ENCODE measurements at places on chromosomes 13 and 19.

DNA sequence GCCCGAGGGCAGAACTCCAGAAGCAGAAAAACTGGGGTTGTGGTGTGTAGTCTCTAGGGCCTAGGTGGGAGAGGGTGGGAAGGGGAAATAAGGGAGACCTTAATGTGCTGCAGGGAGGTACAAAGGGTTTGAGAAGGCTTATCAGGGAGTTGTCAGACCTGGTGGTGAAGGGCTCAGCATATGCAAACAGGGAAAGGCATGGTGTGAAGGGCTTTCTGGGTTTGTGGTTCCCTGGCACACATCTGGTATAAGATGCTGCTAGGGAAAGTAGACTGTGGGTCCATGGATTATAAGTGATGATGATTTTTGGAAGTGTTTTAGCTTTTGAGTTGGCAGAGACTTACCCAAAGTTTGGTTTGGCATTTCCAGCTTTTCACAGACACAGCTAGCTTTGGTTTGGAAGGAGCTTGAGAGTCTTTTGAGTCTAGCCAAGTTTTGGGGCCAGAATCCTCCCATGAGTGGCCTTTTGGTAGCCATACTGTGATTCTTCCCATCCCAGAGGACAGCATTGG lies 2.2 kb downstream of the TRIM28 start:
- no peak for DNase-seq

DNA sequence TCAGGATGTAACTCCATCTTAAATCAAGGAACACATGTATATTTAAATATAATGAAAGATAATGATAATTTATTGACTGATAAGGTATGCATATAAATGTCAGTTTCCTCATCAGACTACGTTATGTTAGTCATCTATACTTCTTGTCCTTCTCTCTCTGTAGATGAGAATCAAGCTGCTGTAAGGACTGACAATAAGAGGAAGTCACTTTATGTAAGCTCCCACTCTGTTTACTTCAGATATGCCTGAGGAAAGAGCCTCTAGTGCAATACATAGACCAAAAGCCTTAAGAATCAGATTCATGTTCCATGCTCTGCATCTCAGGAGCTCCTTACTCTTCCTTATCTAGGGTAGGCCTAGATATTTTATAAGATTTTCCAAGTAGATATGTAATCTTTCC lies 9.6 kb upstream of the SLITRK6 start:
- DNase-seq, result no peak

DNA sequence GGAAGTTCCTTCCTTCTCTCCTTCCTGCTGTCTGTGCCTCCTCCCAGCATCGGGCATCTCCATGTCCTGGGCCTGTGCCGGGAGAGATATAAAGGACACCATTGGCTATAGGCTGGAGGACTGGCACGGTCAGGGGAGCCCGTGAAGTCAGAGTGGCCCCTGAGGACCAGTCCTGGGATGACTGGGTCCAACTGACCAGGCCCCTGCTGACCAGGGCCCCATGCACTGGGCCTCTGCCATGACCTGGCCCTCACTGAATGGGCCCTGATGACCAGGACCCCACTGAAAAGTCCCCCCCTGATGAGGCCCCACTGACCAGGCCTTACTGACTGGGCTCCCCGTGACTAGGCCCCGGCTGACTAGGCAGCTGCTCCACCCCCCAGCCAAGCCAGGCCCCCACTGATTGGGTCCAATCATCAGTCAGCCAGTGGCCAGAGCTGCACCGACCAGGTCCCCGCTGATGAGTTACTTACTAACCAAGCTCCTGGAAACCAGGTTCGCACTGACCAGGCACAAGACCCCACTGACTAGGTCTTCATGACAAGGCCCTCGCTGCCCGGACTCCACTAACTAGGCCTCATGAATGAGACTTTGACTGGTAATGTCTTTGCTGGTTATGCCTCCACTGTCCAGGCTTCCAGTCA lies 20.0 kb upstream of the ZNF14 start:
- DNase-seq, result no peak

GRCh38 chr13:104895521-104895920 lies 1639.9 kb downstream of the EFNB2 start:
- no peak for DNase-seq

GRCh38 chr13:95098916-95099315 lies 202.3 kb downstream of the ABCC4 start:
- no peak for DNase-seq

DNA sequence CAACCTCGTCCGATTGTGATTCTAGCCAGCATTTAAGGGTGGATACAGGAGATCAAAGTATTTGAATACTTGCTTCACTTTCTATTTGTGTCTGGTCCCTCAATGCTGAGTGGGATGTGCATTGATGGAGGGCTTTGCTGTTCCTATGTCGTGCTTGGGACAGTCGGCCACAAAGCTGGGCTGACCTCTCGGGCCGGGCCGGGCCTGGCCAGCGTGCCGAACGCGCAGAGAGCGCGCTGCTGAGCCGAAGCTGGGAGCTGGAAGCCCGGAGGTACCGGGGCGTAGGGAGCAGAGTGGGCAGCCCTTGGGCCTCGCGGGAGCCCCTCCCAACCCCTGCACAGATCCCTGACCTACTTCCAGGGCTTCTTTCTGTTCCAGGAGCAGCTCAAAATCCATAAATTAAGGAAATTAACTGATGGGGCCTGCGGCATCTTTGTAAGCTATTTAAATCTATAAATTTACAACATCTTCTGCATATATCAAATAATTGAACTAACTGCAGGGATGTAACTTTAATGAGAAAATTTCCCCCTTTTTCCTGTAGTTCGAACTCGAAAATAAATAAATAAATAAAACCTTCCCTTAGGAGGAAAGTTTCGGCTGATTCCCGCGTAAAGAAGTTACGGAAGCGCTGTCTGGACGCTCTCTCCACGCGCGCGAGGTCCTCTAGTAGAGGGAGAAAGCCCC lies 1.8 kb upstream of the KCTD15 start:
- no peak for DNase-seq

GRCh38 chr13:33235078-33235477 lies 50.5 kb downstream of the STARD13 start:
- no peak for DNase-seq

GRCh38 chr13:101150998-101151397 lies 265.3 kb downstream of the NALCN start:
- no peak for DNase-seq

- no peak for DNase-seq
These were observed 18.4 kb downstream of the ZNRF4 start for GRCh38 chr19:5473646-5474045.

DNA sequence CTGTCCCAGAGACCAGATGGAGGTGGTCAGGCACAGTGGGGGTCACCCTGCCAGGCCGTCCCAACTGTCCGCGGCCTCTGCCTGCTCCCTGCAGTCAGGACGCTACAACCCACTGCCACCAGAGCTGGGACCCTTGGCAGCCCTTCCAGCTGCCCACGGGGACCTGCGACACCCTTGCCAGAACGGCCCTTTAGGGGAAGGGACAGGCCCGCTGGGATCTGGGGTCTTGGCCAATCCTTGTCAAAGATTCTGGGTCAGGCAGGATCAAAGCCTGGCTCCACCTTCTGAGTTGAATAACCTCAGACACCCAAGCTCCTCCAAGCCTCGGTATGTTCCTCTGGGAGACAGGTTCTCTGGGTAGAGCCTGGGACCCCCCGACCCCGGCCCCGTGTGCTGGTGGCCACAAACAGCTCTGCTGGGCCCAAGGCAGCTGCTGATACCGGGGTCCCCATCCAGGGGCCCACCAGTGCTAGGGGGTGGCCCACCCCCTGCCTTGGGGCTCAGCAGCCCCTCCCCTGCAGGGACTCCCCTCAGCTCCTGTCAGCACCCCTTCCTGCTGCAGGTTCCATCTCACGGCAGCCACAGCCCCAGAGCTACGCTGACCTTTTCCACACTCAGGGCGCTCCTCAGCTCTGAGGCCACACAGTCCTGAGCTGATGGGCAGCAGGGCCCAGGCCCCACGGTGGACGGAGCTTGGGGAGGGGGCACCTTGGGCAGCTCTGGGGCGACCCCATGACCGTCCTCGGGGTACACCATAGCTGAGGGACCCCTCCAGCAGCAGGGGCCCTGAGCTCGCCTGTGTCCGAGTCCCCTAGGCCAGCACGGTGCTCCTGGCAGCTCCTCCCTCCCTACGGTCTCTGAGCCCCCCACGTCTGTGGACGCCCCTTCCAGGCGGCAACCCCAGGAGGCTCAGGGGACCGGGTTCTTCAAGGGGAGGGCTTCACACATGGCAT lies 18.4 kb downstream of the SBNO2 start:
- DNase-seq, result no peak

- DNase-seq, result no peak
These were observed 40.1 kb downstream of the FAM216B start for GRCh38 chr13:42821437-42821836.

GRCh38 chr13:52597676-52598075 lies 44.6 kb upstream of the HNRNPA1L2 start:
- no peak for DNase-seq

- no peak for DNase-seq
These were observed at the start of gene FOXO1 for GRCh38 chr13:40666045-40666932. FOXO1 (minus strand) TSS chr13:40666641; CDS start chr13:40666212, 429 bp downstream.

- DNase-seq, result no peak
These were observed 42.2 kb upstream of the CEACAM21 start for GRCh38 chr19:41533671-41534215.

DNA sequence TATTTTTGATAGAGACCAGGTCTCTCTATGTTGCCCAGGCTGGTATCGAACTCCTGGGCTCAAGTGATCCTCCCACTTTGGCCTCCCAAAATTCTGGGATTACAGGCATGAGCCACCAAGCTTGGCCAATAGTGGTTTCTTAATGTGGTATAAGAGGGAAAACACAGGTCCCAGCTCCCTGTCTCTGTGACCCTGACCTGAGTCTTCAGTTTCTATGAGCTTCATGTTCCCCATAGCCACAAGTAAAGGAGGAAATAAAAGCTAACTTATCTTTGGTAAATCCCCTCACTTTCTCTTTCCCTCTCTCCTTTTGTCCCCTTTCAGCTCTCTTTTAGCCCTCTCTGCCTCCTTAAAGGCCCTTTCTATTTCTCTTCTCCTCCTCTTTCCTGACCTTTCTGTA lies 50.3 kb downstream of the ABCC4 start:
- DNase-seq, result no peak

GRCh38 chr13:53250272-53250875 lies 221.8 kb downstream of the OLFM4 start:
- peak; percentile 17 for DNase-seq

DNA sequence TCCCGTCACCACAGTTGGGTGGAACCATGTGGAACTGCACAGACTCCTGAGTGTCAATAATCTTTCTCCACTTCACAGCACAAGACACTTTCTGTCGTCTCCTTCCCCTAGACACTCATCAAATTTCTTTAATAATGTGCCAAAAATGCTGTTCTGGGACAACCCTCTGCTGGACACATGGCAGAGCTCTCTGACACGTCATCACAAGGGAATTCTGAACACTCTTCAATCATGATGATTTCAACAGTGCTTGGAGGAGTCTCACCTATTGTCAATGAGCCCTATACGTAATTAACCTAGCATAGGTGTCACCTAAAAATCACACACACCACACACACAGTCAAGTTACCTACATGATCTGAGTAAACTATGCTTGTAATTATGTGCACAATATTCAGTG lies 141.3 kb downstream of the STOML3 start:
- no peak for DNase-seq

- no peak for DNase-seq
These were observed 791 bp downstream of the TMED1 start for GRCh38 chr19:10835089-10835753.

GRCh38 chr19:7982103-7982502 lies 23.3 kb downstream of the ELAVL1 start:
- DNase-seq, result no peak

DNA sequence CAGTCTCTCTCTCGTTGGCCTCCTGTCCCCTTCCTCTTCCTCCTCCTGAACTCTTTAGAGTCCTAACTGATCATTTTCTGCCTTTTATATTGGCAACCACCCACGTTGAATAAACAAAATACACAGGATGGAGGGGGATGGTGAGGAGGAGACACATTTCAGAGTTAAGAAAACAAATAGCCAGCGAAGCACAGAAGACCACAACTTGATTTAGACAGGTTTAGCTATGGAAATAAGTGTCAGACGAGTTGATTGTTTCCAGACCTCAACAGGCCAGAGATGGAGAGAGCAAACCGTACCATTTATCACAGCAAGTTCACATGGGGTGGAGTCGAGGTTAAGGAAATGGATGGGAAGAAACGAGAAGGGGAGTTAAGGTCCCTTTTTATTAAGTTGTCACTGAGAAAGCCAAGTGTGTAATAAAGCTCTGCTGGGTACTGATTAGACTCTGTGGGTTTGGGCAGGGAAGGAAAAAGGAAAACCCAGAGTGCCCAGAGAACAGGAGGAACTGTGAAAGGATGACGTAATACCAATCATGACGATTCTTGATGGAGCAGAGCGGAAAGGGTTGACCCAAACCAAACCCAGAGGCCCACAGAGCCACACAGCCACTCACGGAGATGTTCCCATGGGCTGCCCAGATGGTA lies 11.1 kb upstream of the SERP2 start:
- no peak for DNase-seq

DNA sequence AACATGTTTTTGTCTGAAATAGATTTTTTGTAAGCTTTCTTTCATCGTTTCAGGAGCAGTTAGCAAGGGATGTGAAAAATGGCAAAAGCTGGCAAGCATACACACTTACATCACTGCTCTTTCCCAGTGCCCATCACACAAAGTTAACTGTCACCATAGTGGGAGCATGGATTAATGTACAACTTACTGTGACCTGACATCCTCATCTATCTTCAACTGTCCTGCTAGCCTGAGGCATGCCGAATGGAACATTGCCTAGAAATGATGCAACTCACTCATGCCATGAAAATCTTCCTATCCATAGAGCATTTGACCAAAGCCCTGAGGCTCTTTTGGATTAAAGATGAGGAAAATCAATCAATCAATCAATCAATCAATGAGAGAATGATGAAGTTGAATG lies 491.7 kb upstream of the SLC10A2 start:
- DNase-seq, result no peak

DNA sequence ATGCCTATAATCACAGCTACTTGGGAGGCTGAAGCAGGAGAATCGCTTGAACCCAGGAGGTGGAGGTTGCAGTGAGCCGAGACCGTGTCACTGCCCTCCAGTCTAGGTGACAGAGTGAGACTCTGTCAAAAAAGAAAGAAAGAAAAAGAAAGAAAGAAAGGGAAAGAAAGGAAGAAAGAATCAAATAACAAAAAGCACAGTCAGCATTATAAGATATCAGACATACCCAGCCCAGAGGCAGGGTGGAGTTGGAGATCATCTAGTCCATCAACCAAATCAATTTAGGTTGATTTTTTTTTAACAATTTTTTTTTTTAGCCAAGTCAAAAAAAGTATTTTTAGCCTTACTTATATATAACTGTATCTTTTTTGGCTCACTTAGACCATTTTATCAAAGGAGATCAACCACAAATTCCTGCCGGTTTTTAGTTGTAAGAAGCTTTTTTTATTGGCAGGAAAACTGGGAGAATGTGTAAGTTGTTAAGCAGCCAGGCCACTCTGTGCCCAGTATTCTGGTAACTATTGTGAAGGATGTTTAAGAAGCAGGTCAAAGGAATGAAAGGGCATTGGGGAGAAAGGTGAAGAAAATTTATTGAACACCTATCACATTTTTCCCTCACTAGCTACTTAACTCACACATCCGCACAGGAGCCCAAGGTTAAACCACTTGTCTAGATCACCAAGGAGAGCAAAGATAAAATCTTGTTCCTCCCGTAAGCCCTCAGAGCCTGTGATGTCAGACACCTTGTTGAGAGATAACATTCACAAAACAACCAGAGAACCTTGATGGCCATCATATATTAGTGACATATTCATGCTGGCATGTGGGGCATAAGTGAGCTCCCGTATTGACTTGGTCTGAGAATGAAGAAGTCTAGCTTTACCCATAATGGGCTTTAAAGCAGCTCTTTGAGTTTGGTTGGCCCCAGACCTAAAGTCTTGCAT lies 91.8 kb downstream of the COL4A2 start:
- DNase-seq, result peak; percentile 75
